ENCODE measurements at places on chromosomes 1 and 21. TPM values are rescaled to one million over a fixed set of nuclear protein-coding genes. Genes with fewer than 3 reads are reported as not detected.

The DCDC2B gene
- total RNA-seq: not detected

The MAP3K21 gene
- total RNA-seq: 9.1 TPM

The SLC45A3 gene
- 5.0 TPM for total RNA-seq

The OR2W3 gene
- total RNA-seq: not detected

The CORT gene
- total RNA-seq: 0.14 TPM

The EPHA2 gene
- 137 TPM for total RNA-seq

The AK4 gene
- 25.3 TPM for total RNA-seq

The MAP3K6 gene
- 15.2 TPM for total RNA-seq

The ZC3H11A gene
- 39.1 TPM for total RNA-seq

The TMEM200B gene
- not detected for total RNA-seq

The SWT1 gene
- total RNA-seq: 1.6 TPM

The SH2D2A gene
- 4.2 TPM for total RNA-seq

The GPR37L1 gene
- 0.14 TPM for total RNA-seq

The PER3 gene
- 0.98 TPM for total RNA-seq

The CGN gene
- 1.8 TPM for total RNA-seq

The GOLT1A gene
- total RNA-seq: 4.4 TPM

The PLEKHN1 gene
- total RNA-seq: 6.3 TPM

The THEM5 gene
- not detected for total RNA-seq

The PTCH2 gene
- total RNA-seq: 0.31 TPM

The CCDC30 gene
- 0.55 TPM for total RNA-seq

The PEX19 gene
- total RNA-seq: 23.0 TPM

The SPRR4 gene
- not detected for total RNA-seq

The URB2 gene
- total RNA-seq: 15.4 TPM

The TRNP1 gene
- total RNA-seq: 266 TPM

The OR6N1 gene
- not detected for total RNA-seq

Data from A549 treated with Mapracorat at 1 μM for 4 hours (cell line).